ENCODE measurements at places on chromosomes 1 and 21.
A peak's percentile ranks its signal among the peaks of the same experiment; 100 is the strongest.

GRCh38 chr1:154237435-154237834 is 16.7 kb downstream of the UBAP2L start:
- no peak for DNase-seq

GRCh38 chr1:220892086-220892376 is 12.8 kb downstream of the HLX start:
- DNase-seq: no peak

- DNase-seq: no peak
Measured at GRCh38 chr1:234315588-234315987, 57.7 kb upstream of the COA6 start.

DNA sequence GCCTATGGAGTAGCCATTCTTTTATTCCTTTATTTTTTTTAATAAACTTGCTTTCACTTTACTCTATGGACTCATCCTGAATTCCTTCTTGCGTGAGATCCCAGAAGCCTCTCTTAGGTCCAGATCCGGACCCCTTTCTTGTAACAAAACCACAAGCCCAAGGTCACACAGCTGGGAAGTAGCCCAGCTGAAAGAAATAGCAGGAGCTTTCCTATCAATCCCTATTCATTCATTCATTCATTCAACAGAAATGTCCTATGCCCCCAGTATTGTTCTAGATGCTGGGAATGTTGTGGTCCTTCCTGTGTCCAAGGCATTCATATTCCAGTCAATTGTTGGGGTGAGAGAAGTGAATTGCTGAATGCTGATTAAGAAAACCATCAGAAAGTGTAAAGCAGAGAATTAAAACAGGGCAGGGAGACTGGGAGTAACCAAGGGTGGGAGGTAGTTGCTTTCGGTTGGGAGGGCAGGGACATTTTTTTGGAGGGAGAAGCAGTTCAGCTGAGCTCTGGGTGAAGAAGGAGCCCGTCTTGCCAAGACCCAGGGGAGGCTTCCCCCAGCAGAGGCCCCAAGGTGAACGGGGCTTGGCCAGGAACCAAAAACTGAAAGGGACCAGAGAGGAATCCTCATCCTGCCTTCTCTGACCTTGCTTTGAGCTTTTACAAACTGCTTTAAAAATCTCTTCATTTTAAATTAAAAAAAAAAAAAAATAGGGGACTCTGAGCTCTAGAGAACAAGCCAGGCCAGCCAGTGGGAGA is 10.8 kb downstream of the PLA2G2D start:
- DNase-seq: no peak

DNA sequence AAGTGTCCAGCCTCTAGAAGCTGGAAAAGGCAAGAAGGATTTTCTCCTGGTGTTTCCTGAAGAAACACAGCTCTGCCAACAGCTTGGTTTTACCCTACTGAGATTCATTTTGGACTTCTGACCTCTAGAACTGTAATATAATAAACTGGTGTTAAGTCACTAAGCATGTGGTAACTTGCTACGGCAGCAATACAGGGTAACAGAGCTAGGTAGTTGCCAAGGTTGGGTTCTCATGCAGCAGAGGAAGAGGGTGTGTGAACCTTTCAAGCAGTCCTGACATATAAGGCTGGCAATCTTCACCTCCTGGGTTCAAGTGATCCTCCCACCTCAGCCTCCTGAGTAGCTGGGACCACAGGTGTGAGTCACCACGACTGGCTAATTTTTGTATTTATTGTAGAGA is 36.0 kb downstream of the GNG4 start:
- no peak for DNase-seq

DNA sequence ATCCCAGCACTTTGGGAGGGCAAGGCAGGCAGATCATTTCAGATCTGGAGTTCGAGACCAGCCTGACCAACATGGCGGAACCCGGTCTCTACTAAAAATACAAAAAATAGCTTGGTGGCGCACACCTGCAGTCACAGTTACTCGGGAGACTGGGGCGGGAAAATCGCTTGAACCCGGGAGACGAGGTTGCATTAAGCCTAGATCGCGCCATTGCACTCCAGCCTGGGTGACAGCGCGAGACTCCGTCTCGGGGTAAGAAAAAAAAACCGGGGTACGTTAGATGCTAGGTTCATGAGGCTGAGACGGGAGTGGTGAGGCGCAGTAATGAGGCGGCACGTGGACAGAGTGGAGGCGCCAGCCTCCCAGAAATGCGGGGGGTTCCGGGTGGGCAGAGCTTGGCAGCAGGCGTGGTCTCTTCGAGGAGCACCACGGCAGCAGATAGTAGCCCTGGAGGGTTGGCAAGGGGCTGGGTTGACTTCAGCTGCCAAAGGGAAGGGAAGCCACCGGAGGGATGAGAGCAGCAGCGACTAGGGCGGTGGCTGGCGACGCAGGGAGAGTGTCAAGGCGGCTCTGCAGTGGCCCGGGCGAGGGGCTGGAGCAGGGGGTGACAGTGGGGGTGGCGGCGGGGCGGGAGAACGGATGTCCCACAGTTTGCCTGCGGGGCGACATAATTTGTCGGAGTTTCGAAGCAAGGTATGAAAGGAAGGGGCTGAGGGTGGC is 832 bp downstream of the MRPL20 start:
- peak; percentile 51 for DNase-seq

- DNase-seq: no peak
Measured at GRCh38 chr1:98323388-98323787, 338.1 kb upstream of the SNX7 start.

GRCh38 chr1:224466154-224466553 is 31.6 kb upstream of the WDR26 start:
- DNase-seq: no peak

GRCh38 chr21:36591326-36591970 is 107.5 kb upstream of the SIM2 start:
- DNase-seq: no peak

- DNase-seq: no peak
Measured at GRCh38 chr1:165560883-165561656, 17.3 kb downstream of the LRRC52 start.

- DNase-seq: no peak
Measured at GRCh38 chr1:94072840-94073522, 48.0 kb downstream of the ABCA4 start.

- peak; percentile 75 for DNase-seq
Measured at GRCh38 chr1:220451532-220451931, 76.4 kb upstream of the MARK1 start.

GRCh38 chr1:210747890-210748289 is 386.1 kb downstream of the KCNH1 start:
- no peak for DNase-seq

DNA sequence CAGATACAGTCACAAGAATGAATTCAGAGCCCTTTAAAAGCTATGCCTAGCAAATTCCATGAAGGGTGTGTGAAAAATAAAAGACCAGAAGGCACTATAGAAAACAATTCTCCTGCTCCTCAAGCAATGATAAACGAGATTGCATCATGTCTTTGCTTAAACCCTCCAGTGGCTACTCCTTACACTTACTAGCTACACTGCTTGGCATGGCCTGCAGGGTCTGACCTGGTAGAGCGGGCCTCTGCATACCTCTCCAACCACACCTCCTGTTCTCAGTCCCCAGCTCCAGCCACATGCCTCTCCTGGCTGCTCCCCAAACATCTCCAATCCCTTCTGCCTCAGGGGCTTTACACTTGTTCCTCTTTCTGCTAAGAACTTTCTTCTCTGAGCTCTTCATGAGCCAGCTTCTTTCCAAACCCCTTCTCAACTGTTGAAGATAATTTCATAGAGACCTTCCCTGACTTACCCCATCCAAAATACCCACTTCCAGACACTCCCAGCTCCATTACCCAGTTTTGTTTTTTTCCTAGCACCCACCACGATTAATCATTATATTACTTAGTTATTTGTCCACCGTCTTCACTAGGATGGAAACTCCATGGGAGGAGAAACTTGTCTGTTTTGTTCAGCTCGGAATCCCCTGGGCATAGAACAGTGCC is 11.2 kb upstream of the CREG1 start:
- DNase-seq: peak; percentile 31

DNA sequence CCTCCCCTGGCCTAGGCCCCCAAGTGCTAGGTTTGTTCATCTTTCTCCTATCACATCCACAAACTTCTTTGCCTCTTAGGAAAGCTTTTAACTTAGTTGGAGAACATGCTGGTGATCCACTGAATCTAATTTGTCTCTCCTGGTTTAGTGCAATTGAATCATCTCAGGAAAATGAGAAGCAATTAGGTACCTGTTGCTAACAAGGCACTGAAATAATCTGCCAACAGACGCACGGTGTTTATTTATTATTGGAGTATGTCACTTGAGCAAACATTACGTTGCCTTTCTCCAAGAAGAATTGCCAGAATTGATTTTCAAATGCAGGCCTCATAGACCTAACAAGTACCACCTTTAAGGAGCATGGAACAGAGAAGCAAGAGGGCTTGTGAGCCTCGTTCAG is 309.4 kb downstream of the NFIA start:
- peak; percentile 49 for DNase-seq

GRCh38 chr1:214349781-214350180 is 68.8 kb downstream of the SMYD2 start:
- no peak for DNase-seq

DNA sequence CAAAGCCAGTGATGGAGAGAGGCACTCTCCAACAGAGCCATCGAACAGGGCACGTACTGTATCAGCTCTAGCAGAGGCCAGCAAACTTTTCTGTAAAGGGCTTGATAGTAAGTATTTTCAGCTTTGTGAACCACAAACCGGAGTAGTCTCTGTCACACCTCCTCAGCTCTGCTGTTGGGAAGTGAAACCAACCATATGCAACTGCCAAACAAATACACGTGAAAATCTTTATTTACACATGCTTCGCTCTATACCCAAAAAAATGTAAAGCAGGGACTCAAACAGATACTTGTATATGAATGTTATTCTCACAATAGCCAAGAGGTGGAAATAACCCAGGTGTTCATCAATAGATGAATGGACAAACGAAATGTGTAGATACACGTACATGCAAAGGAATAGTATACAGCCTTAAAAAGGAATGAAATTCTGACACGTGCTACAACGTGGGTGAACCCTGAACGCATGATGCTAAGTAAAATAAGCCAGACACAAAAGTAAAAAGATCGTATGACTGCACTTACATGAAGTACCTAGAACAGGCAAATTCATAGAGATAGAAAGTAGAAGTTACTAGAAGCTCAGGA is 39.0 kb downstream of the SETD4 start:
- DNase-seq: no peak

- DNase-seq: peak; percentile 84
Measured at GRCh38 chr1:222010306-222010705, 268.4 kb upstream of the DUSP10 start.

DNA sequence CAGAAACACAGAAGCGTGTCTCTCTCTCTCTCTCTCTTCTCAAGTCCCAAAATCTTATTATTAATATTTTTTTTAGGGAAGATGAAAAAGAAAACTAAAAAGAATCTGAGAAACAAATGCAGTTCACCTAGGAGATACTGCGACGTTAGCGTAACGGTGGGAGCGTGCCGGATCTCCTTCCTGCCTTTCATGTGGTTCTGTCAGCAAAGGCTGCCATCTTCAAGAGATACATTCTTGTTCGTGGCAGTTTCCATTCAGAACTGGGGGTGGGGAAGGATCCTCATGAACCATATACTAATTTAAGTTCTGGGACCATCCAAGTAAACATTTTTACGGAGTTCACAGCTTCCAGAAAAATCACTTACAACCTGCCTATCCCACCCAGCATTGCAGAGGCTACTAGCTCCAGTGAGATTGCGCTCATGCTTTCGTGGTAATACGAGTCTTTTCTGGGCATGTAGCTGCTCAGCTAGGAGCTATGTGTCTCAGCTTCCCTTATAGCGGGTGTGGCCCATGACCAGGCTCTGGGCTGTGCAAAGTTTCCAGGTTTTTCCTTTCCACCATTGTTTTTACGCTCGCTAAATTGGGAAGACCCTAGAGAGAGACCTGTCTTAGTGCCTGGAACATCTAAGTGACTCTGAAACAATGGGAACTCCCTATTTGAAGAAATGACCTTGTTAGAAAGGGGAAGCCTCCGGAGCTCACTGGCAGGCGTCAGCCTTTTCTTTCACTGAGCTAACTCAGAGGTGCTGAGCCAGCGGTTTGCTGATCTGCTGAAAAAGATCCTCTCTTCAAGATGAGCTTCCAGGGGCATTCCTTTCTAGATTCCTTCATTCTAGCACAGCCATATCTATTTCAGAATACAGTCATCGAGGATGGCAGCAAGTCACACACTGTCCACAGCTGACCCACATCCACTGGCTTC is 17.3 kb downstream of the SLAMF1 start:
- no peak for DNase-seq

- DNase-seq: no peak
Measured at GRCh38 chr1:34977210-34977471, 8.0 kb downstream of the TMEM35B start.

DNA sequence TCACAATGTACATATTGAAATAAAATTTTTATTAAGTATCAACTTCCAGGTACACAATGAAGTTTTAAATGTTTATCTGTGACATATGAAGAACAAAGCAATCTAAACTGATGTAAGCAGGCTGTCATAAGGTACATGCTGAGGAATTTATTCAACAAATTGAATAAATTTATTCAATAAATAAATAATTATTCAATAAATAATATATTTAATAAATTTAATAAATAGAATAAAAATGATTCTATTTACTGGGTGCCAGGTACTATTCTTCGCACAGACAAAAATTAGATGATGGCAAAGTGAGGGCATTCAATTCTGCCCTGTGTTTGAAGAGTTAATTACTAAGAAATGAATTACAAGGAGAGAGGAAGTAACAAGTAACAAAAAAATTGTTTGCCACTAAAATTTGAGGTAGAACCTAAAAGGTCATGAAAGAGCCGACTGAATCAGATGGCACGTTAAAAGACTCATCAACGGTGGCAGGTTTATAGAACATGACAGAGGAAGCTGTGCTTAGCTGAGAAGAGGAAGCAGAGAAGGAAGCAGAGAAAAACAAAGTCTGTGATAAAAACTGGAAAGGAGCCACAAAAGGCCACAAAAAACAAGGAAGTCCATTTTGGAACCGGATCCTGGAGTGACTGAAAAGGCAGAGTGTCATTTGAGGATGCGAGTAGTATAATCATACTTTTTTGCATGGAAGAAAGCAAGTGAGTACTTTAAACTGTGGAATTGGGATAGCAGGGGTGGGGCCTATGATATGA is 2.2 kb upstream of the USP24 start:
- peak; percentile 56 for DNase-seq

DNA sequence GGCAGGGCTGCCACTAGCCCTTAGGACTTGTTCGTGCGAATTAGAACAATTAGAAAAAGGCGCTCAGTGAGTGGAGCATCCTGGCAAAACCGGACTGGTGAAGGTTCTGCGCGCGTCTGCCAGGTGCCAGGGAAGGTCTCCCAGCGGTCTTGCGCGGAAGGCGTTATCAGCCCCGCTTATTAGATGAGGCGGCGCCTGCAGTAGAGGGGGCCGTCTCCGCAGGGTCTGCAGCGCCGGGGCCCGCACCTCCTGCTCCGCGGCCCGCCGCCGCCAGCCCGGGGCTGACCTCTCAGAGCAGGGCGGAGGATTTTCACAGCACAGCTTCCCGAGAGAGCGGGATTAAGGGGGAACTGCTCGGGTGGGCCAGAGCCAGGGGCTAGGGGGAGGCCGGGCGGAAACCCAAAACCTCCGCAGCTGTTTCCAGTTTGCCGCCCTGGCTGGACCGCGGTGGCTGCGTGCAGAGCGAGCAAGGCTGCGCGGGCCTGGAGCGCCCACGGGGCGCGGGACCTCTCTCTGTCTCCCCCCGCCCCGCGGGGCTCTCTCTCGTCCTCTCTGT is 155.2 kb downstream of the FOXD2 start:
- peak; percentile 92 for DNase-seq

- peak; percentile 81 for DNase-seq
Measured at GRCh38 chr1:74673351-74674111, at the start of gene ERICH3. TSS of gene ERICH3 (minus strand) at chr1:74673792. CDS start at chr1:74673519, 273 bp downstream.

Measured in DMS53 (cell line).